ENCODE measurements at places on chromosomes 3 and 15.
A peak's percentile ranks its signal among the peaks of the same experiment; 100 is the strongest.

DNA sequence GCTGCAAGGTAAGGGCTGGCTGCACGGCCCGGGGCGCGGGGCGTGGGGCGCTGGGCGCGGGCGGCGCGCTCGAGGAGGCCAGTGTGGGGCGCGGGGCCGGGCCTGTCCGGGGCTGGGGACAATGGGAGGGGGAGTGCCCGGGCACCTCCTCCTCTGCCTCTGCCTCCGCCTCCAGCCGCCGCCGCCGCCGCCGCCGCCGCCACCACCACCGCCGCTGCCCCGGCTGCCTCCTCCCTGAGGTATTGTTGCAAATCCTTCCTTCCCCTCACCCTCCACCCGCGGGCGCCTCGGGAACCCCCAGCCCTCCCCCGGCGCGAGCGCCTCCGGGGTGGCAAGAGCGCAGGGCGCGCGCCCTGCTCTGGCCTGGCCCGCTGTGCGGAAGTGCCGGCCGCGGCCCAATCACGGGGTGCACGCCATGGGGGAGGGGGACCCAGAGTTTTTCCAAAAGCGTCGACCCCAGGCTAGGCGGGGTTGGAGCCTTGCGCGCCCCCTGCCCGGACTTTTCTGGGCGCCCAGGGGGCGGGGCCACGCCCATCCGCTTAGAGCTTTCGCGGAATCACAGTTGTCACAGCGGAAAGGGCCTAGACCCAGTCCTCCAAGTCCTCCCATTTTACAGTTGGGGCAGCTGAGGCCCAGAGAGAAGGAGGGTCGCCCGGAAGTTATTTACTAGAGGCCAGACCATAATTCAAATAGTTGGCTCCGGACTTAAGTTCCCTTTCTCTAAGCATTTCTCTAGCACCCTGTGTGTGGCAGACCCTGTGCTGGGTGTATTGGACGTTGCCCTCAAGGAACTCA, at the start of gene LPP:
LPP (plus strand) TSS at position 144 of the 795 bp plus-strand sequence. CDS start 251,964 bp downstream, outside the sequence.
- peak; percentile 65 for DNase-seq

DNA sequence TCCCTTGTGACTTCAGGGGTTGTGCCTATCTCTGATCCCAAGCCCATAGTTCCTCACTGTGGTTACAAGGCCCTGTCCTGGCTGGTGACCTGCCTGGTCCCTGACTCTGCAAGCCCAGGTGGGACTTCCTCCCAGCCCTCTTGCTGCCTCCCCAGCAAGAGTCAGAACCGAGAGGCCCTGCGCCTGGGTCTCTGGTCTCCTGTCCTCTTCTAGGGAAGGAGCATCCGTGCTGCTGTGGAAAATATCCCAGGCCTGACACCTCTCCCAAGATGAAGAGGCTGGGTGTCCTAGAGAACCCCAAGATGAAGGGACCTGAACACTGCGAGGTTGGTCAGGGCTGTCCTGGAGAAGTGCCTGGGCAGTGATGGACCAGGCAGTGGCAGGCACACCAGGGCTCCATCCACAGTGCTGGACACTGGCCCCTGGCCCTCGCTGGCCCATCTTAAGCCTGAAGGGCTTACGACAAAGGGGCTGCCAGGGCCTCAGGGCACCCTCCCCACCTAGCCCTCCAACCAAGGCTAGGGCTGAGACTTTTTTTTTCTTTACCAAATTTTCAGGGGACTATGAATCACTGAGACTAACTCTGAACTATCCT, 32.7 kb downstream of the PTH1R start:
- DNase-seq, result no peak

GRCh38 chr3:1183320-1184048, 90.7 kb downstream of the CNTN6 start:
- DNase-seq, result no peak

DNA sequence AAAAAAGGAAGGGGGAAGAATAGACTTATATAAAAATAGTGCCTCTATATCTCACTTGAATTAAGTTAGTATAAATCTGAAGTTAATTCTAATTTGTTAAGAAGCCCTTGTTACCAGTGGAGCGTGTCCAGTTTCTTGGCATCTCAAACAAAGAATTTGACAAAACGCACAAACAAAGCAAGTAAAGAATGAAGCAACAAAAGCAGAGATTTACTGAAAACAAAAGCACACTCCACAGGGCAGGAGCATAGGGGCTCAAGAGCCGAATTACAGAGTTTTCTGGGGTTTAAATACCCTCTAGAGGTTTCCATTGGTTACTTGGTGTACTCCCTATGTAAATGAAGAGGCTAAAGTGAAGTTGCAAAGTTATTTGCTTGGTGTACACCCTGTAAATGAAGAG, 34.0 kb upstream of the GK5 start:
- DNase-seq, result no peak

- DNase-seq, result no peak
Measured at GRCh38 chr3:66479532-66479947, 21.3 kb downstream of the LRIG1 start.

DNA sequence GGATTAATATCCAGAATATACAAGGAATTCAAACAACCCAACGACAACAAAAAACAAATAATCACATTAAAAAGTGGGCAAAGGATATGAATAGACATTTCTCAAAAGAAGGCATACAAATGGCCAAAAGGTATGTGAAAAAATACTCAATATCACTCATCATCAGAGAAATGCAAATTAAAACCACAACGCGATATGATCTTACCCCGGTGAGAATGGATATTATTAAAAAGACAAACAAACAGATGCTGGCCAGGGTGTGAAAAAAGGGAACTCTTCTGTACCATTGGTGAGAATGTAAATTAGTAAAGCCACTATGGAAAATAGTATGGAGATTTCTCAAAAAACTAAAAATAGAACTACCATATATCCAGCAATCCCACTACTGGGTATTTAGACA, 43.5 kb upstream of the MEF2A start:
- no peak for DNase-seq

DNA sequence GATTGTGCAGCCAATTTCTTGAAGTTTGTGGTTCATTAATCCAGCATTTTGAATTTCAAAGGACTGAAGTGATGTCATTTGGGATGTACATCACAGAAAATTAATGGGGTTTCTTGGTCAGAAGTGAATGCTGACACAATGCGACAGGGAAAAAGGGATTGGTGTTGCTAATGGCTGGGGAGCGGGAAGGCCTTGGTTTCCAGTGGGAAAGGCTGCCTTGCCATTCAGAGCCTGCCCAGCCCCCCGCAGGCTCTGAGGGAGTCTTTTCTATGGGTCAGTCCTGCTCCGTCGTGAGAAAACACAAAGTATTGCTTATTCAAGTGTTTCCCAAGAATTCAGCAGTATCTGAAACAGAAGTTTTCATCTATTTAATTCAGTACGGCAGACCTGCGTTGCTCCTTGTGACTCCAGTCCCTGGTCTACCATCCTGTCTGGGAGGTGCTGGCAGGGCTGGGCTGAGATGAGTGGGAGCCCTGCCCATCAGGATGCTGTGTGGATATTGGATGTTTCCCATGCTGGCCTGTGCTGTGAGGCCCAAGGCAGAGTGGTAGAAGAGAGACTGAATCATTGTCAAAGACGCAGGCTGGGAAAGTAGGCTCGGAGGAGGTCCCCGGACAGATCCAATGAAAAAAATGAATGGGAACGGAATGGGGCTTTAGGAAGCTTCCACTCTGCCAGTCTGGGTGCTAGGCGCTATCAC, 111.2 kb upstream of the KLHL25 start:
- no peak for DNase-seq

GRCh38 chr3:182330646-182331045, 462.7 kb upstream of the ATP11B start:
- no peak for DNase-seq

DNA sequence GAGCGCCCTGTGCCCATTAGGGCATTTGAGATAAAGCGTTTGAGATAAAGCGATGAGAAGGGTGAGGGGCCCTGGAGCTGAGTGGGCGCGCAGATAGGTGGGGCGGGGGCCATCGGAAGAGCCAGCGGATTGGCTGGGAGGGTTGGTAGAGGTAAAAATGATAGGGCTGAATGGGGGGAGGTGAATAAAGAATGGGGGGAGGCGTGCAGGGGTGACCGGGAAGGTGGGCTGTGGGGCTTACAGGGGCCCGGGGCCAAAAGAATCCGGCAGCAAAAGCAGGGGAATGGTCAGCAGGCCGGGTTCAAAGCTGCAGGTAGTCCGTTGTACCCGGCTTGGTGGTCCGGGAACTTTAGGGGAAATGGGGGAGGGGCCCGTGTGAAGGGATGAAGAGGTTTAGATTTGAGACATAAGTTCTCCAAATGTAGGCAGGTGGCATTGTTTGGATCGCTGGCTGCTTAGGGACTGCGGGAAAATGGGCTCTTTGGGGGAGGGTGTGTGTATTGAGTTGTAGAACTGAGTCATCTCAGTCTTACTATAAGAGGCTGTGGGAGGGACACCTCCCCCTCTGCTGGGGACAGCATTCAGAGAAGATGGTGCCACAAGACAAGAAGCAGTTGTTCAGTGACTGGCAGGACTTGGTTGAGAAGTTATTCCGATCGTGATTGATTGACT, 610 bp downstream of the ARID3B start:
- DNase-seq, result peak; percentile 39
